ENCODE measurements at places on chromosomes 3 and 15.

GRCh38 chr3:13574083-13574797 lies 25.3 kb downstream of the FBLN2 start:
- DNase-seq = no peak

- no peak for DNase-seq
Measured at GRCh38 chr3:136311261-136311660, 61.1 kb downstream of the PCCB start.

- no peak for DNase-seq
Measured at GRCh38 chr15:65424683-65425082, 1.9 kb upstream of the IGDCC4 start.

GRCh38 chr15:88571153-88571851 lies 24.8 kb upstream of the DET1 start:
- DNase-seq = no peak

DNA sequence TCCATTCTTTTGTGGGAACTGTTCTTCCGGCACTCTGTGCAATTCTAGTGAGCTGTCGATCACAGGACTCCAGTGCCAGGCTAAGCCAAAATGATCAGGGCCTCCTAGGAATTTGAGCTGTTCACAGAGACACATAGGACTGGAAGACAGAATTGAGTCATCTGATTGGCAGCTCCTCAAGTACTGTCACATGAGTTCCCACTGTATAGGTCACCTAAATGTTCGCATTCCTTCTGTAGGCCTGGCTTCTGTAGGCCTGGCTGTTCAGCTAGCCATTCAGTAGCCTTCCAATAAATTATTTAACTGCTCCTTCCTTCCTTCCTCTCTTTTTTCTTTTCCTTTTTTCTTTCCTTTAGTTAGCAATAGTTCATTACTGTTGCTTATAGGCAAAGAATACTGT lies 4.3 kb downstream of the PROS1 start:
- no peak for DNase-seq

DNA sequence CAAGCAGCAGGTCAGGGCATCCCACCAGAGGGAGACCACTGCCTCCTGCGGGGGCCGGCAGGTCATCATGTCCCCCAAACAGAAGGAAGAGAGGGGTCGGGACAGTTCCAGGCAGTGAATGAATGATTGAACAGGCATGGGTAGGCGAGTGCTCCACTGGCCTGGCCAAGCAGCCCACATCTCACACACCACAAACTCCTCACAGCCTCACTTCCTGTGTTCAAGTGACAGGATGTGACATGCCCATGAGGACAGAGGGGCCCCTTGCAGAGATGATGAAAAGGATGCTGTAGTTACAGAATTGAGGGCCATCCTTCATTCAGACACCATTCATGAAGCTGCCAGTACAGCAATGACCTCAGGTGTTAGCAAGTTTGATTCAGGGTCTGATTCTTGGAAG lies 3.7 kb downstream of the IQSEC1 start:
- DNase-seq = no peak

- no peak for DNase-seq
Measured at GRCh38 chr15:89680282-89680873, 1.2 kb upstream of the PLIN1 start.

DNA sequence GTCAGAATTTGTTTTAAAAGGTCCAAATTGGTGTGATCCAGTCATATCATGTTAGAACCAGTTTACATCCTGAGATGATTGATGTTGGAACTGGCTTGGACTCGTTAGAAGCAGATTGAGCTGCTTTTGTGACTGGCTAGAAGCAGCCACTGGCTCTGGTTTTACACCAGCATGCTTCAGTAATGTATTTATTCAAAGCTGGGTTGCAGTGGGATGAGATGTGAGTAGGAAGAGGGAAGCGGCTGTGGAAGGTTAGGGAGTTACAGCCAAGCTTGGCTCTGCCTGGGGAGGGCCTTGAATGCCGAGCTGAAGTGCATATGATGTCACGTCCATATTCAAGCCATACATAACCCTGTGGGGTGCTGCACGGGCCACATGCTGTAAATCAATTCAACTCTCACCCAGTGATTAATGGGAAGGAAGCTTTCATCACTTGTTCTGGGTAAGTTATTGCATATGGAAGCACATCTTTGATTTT lies 104.0 kb upstream of the SMAD3 start:
- no peak for DNase-seq

- no peak for DNase-seq
Measured at GRCh38 chr15:63905131-63905530, 71.4 kb upstream of the HERC1 start.

DNA sequence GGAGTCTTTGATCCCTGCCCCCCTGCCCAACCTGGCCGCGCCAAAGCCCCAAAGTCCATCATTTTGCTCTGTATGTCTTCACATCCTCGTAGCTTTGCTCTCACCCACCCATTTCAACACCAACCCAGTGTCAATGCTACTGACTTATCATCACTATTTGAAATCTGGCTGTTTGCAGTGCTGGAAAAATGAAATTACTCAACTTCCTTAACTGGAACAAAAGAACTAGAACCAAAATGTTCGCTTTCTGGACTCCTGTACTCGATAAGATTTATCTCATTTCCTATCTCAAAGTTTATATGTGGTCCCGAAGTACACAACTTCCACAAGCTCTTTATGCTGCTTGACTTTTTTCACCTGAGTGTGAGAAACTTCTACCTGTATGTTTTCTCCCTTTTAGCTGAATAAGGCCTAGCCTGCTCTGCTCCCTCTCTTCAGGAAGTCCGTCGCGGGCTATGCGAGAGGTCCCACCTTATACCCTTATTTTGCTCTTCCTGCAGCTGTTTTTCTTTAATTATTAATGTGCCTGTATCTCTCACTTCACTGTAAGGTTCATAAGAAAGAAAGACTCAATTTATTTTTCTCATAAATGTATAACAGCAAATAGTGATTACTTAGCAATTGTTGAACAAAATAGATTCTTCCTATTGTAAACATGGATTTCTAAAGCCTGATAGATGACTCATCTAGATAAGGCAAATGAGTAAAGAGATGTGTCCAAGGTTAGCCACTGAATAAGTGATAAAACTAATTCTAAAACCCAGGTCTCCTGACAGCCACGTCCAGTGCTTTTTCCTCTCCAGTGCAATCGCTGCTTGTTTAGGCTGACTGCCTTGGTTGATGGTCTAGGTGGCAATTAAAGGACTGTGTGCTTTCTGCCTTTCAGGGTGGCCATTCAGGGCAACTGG lies 464.1 kb upstream of the TPRG1 start:
- DNase-seq = no peak

- no peak for DNase-seq
Measured at GRCh38 chr3:179036626-179037300, 34.8 kb downstream of the ZMAT3 start.

GRCh38 chr15:91075739-91076138 lies 24.3 kb upstream of the SV2B start:
- DNase-seq = no peak

GRCh38 chr15:96130734-96131133 lies 199.8 kb upstream of the NR2F2 start:
- no peak for DNase-seq

DNA sequence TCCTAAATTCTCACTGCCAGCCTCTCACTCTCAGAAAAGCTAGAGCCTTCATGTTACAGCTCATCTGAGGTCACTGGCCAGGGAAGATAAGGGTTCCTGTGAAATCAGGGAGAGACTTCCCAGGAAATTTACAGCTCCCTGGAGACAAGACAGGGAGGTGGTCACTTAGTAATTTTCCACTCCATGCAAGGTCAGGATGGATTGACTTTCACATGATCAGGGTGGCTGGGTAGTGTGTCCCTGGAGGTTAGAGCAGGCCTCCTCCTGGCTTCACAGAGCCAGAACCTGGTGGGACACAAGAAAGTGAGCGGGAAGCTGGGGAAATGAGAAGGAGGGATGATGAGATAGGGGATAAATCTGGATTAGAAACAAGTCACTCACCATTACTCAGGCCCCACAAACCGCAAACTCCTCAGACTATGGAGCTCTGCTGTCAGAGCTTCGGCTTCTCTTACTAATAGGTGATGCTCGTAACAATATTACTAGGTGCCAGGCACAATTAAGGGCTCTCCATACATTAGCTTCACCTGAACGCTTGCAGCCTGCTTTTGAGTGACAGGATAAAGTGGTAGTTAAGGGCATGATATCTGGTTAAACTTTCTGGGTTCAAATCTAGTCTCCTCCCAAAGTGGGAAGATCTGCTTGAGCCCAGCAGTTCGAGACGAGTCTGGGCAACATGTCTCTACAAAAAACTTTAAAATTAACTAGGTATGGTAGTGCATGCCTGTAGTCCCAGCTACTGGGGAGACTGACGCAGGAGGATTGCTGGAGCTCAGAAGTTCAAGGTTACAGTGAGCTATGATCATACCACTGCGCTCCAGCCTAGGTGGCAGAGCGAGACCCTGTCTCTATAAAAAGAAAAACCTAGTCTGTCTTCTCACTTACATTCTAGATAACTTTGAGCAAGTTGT lies 24.9 kb downstream of the DUOX2 start:
- DNase-seq = no peak

DNA sequence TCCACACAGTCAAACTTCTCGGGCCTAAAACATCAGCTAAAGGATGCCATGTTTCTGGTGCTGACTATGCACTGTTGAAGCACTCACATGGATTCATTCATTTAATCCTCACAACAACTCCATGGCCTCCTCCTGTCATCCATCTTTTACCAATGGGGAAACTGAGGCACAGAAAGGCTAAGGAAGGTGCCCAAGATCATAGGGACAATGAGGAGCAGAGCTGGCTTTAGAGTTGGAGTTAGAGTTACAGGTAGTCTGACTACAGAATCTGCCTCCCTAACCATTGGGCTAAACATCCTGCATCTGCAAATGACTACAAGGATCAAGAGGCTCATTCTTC lies 111.6 kb downstream of the IQSEC1 start:
- no peak for DNase-seq

GRCh38 chr3:196914866-196915265 lies 27.5 kb downstream of the NCBP2 start:
- DNase-seq = no peak

DNA sequence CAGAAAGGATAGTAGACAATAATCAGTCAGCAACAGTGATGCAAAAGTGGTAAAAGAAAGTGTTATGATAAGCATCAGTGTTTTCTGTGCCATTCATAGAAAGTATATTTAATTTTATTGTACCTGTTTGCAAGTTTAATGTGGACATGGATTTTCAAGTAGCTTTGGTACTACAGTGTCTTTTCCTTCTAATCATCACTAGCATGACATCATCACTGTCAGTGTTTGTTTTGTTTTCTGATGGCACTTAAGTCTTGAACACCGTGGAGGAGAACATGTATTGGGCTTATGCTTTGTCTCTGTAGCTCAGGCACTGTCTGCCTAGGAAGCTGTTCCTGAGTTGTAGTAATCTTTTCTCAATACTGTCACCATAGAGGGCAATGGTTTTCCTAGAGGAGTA lies 41.9 kb downstream of the SETD5 start:
- no peak for DNase-seq

- DNase-seq = no peak
Measured at GRCh38 chr15:78290222-78290621, 9.2 kb downstream of the SKIC8 start.

- no peak for DNase-seq
Measured at GRCh38 chr15:92448370-92448769, 54.7 kb downstream of the ST8SIA2 start.

DNA sequence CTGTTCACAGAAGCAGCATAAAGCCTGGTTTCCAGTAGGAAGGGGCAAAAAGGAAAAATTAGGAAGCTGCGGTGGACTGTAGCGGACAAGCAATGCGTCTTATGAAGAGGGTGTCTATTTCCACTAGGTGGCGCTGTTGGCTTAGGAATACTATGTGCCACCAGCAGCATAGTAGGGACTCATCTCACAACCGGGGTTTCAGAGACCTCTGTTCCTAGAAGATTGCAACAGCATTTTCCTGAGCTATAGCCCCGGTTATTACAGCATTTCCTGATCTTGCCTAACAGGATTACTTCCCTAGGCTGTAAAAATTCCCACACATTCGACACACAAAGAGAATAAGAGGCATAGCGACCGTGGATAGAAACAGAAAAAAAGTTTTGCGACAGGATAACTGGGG lies 683.0 kb downstream of the TBL1XR1 start:
- DNase-seq = no peak

- DNase-seq = no peak
Measured at GRCh38 chr15:52822475-52822874, 32.3 kb upstream of the ONECUT1 start.

DNA sequence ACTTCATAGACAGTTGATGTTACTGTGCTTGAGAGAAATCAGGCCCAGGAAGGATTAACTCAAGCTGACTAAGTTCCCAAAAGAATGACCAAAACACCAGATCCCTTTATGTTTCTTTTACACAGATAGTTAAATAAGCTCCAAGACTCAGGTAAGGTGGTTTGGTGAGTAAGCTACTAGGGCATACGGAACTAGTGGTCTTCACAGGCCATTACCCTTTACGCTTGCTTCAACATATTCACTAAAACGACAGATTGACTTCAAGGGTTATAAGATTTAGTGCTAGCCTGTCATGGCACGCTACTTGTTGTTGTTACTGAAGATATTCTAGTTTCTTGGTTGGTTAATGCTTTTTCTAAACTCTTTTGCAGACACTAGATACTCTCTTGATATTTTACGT lies 369.3 kb downstream of the LPP start:
- no peak for DNase-seq

GRCh38 chr3:157279237-157279636 lies 119.3 kb upstream of the CCNL1 start:
- DNase-seq = no peak

DNA sequence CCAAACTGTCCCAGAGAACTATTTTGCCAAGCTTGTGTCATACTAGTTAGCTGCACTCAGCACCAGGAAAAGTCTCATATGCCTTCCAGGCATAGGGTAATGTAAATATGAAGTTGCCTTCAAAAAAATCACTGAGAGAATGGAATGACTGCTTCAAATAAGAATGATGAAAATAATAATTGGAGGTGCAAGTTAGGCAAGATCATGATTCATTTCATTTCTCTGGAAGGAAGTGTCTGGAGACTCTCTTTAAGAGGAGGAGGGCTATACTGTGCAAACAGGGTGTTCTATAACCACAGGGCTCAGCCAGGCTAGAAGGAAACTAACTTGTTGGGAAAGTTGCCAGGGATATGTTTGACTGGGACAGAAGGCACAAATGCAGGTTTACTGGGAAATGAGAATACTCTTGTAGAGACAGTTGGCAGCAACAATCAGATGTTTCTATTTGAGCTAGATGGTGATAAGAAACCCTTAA lies 4.3 kb downstream of the SIDT1 start:
- no peak for DNase-seq

- DNase-seq = no peak
Measured at GRCh38 chr15:101138086-101138660, 113.7 kb downstream of the CHSY1 start.

GRCh38 chr15:87527416-87527815 lies 729.1 kb downstream of the NTRK3 start:
- DNase-seq = no peak

DNA sequence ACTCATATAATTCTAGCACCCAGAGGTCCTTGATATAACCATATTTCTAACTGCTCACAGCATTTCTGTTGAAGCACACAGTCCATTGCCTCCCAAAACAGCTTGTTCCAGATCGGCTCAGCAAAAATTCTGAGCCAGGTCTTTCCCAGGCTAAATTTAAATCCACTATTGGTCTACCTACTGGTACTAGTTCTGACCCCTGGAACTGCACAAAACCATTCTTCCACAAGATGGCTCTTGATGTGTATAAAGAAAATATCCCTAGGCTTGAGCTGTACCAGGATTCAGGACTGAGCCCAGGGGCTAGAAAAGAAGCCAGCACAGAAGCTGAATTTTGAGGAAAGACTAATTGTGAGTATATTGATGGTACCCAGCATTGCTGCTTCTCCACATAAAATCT lies 75.4 kb upstream of the ABHD17C start:
- DNase-seq = no peak

- DNase-seq = no peak
Measured at GRCh38 chr3:185176750-185177359, 24.0 kb upstream of the C3orf70 start.

All from cortex of kidney (tissue), 1 donor.